ENCODE measurements at places on chromosomes 13 and 19. TPM values are rescaled to one million over a fixed set of nuclear protein-coding genes. Genes with fewer than 3 reads are reported as not detected.
A peak's percentile ranks its signal among the peaks of the same experiment; 100 is the strongest.

- DNase-seq = no peak
Measured at GRCh38 chr13:111860231-111860552, 206.8 kb upstream of the SOX1 start.

DNA sequence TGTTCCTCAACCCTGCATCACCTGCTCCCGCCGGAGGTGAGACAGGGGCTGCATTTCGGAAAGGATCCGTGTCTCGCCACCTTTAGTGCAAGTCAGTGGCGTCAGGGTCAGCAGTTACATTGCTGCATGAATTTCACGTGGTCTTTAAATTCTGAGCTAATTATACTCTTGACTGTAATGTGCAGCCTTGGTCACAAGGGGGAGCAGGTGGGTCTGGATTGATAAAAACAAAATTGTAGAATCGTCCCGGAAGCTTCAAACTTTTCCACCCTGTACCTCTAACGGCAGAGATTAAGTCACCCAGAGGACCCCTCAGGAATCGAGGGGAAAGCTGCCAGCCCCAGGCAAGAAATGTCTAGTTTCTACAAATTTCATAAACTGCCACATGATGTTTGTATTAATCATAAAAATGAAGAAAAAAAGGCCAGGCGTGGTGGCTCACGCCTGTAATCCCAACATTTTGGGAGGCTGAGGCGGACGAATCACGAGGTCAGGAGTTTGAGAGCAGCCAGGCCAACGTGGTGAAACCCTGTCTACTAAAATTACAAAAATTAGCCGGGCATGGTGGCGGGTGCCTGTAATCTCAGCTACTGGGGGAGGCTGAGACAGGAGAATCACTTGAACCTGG lies 20.2 kb downstream of the BBC3 start:
- peak; percentile 79 for DNase-seq

DNA sequence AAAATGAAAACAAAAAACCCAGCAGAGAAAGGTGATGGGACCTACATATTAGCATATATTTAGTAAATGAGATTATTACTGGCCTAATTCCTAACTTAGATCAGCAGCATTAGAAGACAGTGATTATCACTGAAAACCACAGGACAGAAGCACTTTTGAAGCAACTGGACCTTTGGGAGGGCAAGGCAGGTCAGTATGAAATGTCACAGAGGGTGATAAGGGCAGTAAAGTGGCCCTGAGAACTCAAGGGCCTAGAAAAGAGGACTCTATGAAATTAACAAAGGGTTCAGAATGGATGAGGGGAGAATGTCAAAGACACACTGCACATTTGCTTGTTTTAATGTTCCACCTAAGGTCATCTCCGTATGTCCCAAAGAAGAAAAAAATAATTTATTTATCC lies 148.7 kb downstream of the VWA8 start:
- DNase-seq = no peak

The CEACAM20 gene
- not detected for polyA plus RNA-seq

The PRPF31 gene
- polyA plus RNA-seq = 68.7 TPM

The CD209 gene
- 1.4 TPM for polyA plus RNA-seq
